ENCODE measurements at places on chromosomes 12 and 14.

GRCh38 chr14:67641902-67642749, 22.4 kb downstream of the ARG2 start:
- H3K4me3 ChIP-seq, result no peak overlapping the region
- DNase-seq, result no peak
- no peak overlapping the region for H3K27ac ChIP-seq
- no peaks in the 10 kb centered on the region for H3K4me1 ChIP-seq

DNA sequence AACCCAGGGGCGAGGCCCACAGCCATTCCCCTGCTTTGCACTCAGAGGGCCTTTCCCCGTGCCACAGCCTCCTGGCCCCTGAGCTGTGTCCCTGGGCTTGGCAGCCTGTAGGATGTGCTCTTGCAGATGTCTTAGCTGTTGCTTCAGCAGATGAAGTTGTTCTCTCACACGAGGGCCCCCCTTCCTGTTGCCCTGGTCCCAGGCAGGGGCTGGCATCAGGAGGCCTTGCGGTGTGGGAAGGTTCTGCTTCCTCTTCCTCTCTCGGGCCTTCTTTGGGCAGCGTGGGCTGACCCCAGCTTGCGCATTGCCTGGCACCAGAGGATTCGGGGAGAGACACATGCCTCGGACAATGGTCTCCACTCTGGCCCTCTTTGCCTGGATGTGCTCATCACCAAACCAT, 12.7 kb downstream of the PROX2 start:
- H3K4me3 ChIP-seq, result no peak overlapping the region
- no peaks in the 10 kb centered on the region for H3K36me3 ChIP-seq
- no peak for DNase-seq
- H3K4me1 ChIP-seq, result peaks cover 22% of the 10 kb centered on the region

DNA sequence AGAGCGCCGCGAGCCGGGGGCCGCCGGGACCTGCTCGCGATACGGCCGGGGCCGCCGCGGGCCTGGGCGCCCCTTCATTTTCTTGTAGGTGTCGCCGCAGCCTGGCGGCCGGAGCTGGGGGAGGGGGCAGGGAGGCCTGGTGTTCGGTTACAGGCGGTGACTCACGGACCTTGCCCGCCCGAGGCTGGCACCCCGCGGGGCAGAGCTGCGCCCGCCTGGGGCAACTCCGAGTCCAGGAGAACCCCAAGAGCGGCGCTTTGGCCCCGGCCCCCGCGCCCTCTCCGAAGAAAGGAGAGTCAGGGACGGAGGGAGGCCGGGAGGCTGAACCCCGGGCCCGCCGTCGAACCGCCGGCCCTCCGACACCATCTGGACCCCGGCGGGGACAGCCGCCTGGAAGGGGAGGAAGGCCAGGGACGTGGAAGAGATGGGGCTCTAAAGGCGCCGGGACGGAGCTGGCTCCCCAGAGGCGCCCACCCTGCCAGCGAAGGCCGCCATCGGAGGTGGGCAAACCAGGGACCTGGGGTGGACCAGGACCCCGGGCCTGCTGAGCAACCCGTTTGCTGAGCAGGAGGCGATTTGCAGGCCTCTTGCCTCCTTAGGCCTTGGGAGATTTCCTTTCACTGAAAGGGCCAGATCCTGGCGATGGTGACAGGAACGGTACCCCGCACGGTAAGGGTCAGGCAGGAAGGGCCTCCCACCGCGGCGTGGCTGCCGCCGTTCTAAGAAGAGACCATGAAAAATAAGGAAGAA, 843 bp upstream of the NUAK1 start:
- no peak for DNase-seq
- no peaks in the 10 kb centered on the region for H3K36me3 ChIP-seq
- no peak overlapping the region for H3K27ac ChIP-seq
- H3K4me1 ChIP-seq, result no peaks in the 10 kb centered on the region

GRCh38 chr12:129162805-129163204, 309.5 kb downstream of the GLT1D1 start:
- no peak overlapping the region for H3K4me3 ChIP-seq
- no peaks in the 10 kb centered on the region for H3K4me1 ChIP-seq
- no peak overlapping the region for H3K27ac ChIP-seq
- H3K27me3 ChIP-seq, result no peaks in the 10 kb centered on the region
- H3K36me3 ChIP-seq, result no peaks in the 10 kb centered on the region

GRCh38 chr12:105040476-105040875, 43.8 kb downstream of the ALDH1L2 start:
- DNase-seq, result no peak
- H3K4me1 ChIP-seq, result peaks cover 23% of the 10 kb centered on the region
- no peak overlapping the region for H3K4me3 ChIP-seq

- no peak overlapping the region for H3K4me3 ChIP-seq
- H3K36me3 ChIP-seq, result no peaks in the 10 kb centered on the region
- H3K4me1 ChIP-seq, result peaks cover 54% of the 10 kb centered on the region
Measured at GRCh38 chr14:91893007-91893406, 25.7 kb upstream of the TC2N start.

DNA sequence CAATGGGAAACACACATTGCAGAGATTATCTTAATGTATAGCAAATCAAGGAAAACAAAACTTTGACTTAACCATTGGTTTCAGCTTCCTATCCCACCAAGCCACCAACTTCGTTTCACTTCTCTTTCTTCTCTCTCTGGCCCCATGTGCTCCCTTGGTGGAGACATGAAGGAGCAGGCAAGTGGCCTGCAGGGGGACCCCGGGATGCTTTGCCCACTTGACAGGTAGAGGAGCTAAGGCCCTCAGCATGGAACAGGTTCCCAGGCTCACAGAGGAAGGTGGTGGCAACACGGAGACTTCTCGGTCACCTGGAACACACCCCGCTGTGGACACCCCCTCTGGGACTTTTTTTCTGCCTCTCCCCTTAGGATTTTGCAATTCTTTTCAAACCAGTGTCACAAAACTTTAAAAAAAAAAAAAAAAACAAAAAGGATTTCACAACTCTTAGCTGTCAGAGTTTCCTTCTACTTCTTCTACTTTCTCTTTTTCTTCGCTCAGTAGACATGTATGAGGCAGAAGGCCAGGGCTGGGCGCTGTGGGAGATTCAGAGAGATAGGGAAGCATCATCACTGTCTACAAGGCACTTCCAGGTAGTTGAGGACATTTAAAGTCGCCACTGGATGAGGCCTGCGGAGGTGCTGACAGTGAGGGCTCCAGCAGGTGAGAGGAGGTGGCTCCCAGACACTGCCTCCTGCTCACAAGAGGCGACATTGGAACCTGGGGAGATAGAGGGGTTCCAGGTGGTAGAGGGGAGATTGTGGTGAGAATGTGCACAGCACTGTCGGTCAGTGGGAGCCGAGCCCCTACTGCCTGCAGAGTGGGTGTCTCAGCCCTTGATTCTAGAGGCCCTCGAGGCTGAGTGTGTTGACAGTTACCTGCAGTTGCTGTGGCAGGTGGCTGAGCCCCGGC, 119.6 kb downstream of the GCH1 start:
- H3K27me3 ChIP-seq, result no peaks in the 10 kb centered on the region
- no peak overlapping the region for H3K4me3 ChIP-seq
- H3K36me3 ChIP-seq, result no peaks in the 10 kb centered on the region
- no peak overlapping the region for H3K27ac ChIP-seq
- no peak for DNase-seq
- H3K4me1 ChIP-seq, result no peaks in the 10 kb centered on the region

DNA sequence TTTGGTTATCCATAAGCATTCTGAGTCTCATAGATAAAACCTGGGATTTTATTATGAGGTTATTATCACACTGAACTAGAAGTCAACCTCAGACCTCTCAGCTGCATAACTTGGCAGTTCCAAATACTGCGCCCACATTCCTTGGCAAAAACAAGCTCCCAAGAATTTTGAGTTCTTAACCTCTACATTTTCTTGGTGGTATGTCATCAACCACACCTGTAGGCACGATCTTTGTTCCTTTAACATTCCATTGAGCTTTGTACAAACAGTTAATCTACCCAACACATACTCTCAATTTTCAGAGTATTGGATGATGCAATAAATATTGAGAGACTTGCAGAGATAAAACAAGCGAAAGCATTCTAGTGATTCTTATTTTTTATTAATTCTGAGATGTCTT, 371.8 kb upstream of the PRICKLE1 start:
- H3K27me3 ChIP-seq, result no peaks in the 10 kb centered on the region
- H3K4me1 ChIP-seq, result no peaks in the 10 kb centered on the region
- no peak overlapping the region for H3K27ac ChIP-seq
- H3K36me3 ChIP-seq, result no peaks in the 10 kb centered on the region
- no peak for DNase-seq
- no peak overlapping the region for H3K4me3 ChIP-seq

DNA sequence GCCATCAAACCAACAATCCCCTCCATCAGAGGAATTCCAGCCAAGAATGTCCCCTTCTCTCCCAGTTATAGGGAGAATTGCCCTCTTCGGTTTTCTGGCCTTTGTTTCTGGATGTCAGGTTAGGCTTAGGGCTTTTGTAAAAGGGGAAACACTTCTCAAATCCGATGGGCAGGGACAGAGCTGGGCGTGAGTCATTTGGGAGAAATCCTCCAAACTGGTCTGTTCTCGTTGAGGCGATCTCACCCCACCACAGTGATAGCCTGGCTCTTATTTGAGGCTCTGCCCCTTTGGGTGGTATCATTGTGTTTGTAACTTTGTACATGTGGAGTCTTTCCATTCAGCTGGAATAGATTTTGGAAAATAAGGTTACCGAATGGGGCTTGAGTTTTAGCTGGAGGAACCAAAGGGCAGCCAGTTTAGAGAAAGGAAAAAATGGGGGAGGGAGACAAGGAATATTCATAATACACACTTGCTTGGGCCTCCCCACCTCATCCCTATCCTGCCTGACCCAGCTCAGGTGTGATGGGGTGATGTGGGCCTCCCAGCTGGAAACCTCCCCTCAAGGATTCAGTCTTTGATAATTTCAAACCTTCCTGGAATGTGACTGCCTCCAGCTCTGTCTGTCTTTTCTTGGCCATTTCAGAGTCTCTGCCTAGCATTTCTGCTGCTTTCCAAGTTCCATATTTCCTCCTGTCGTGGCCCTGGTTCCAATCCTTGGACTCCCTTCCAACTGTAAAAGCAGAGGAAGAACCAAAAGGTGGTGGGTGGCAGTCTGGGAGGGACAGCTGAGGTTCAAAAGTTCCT, 7.5 kb downstream of the HOXC4 start:
- no peak overlapping the region for H3K4me3 ChIP-seq
- no peak overlapping the region for H3K27ac ChIP-seq
- H3K27me3 ChIP-seq, result peaks cover 37% of the 10 kb centered on the region

DNA sequence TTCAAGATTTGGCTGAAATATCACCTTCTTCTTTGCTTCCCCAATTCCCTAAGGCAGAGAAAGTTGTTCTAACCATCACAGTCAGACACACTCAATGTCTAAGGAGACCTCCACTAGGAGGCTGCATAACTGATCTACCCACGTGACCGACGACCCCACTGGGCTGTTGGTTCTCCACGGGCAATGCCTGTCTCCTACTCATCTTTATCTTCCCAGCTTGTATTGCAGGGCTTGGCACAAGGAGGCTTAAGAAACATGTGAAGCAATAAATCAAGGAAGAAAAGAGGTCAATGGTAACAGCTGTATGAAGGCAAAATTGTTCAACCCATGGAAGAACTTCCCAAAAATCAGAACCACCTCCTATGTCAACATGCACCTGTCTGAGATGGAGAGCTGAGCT, 27.1 kb downstream of the NT5DC3 start:
- H3K4me1 ChIP-seq, result no peaks in the 10 kb centered on the region
- no peak overlapping the region for H3K4me3 ChIP-seq
- DNase-seq, result no peak
- no peaks in the 10 kb centered on the region for H3K36me3 ChIP-seq

DNA sequence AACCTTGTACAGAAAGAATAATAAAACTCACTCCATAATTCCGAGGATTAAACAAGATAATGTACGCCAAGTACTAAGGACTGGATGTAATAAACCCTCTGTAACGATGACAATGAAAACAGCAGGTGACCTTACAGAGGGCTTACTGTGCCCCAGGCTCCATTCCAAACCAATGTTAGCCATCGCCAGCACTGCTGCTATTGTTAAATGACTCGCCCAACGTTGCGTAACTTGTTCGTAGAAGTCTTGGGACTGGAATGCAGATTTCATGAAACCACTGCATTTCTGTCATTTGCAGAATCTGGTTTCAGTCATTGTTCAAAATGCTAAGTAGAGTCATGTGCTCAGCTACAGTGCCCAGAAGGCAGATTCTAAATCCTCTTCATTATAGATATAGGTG, 728 bp upstream of the STON2 start:
- H3K36me3 ChIP-seq, result no peaks in the 10 kb centered on the region
- H3K4me3 ChIP-seq, result no peak overlapping the region
- H3K4me1 ChIP-seq, result no peaks in the 10 kb centered on the region
- no peaks in the 10 kb centered on the region for H3K27me3 ChIP-seq
- H3K27ac ChIP-seq, result no peak overlapping the region
- no peak for DNase-seq

GRCh38 chr12:54201001-54201794, 12.4 kb upstream of the SMUG1 start:
- no peak overlapping the region for H3K4me3 ChIP-seq
- no peaks in the 10 kb centered on the region for H3K36me3 ChIP-seq
- peaks cover 19% of the 10 kb centered on the region for H3K27me3 ChIP-seq
- DNase-seq, result peak; percentile 61

- H3K27ac ChIP-seq, result no peak overlapping the region
- no peak for DNase-seq
- H3K4me3 ChIP-seq, result no peak overlapping the region
- no peaks in the 10 kb centered on the region for H3K36me3 ChIP-seq
- no peaks in the 10 kb centered on the region for H3K27me3 ChIP-seq
- H3K4me1 ChIP-seq, result no peaks in the 10 kb centered on the region
Measured at GRCh38 chr12:58104351-58104755, 163.0 kb downstream of the ATP23 start.

GRCh38 chr14:101755591-101756324, 5.8 kb upstream of the PPP2R5C start:
- H3K27ac ChIP-seq, result no peak overlapping the region
- H3K36me3 ChIP-seq, result no peaks in the 10 kb centered on the region
- no peaks in the 10 kb centered on the region for H3K27me3 ChIP-seq
- H3K4me3 ChIP-seq, result no peak overlapping the region
- peaks cover 10% of the 10 kb centered on the region for H3K4me1 ChIP-seq

- no peak overlapping the region for H3K4me3 ChIP-seq
- no peaks in the 10 kb centered on the region for H3K36me3 ChIP-seq
- DNase-seq, result no peak
- no peaks in the 10 kb centered on the region for H3K27me3 ChIP-seq
Measured at GRCh38 chr12:102781117-102781516, 135.9 kb downstream of the PAH start.

- H3K27me3 ChIP-seq, result no peaks in the 10 kb centered on the region
- no peak overlapping the region for H3K4me3 ChIP-seq
- no peak for DNase-seq
Measured at GRCh38 chr12:22904485-22904884, 279.5 kb downstream of the ETNK1 start.
